DND-41 (cell line): ENCODE measurements at places on chromosomes 3 and 15.

DNA sequence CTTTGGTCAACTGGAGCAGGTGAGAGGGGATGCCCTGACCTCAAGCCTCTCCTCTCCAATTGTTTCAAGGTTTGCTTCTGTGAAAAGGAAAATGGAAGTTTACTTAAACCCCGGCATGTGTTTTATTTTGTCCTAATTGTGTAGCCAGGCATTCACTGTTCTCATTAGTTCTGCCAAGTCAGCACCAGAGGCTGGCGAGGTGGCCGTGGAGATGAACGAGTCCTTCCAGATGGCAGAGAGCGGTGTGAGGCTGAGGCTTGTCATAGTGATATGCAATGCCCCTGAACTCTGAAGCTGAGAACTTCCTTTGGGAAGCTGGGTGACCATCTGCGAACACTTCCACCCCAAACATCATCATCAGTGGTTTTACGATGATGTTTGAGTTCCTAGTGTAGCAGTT is 199.6 kb downstream of the TJP1 start:
- H3K36me3 ChIP-seq = no peaks in the 10 kb centered on the region
- DNase-seq = no peak
- H3K4me3 ChIP-seq = no peak overlapping the region
- H3K27me3 ChIP-seq = no peaks in the 10 kb centered on the region
- H3K4me1 ChIP-seq = no peaks in the 10 kb centered on the region

GRCh38 chr3:116390318-116390717 is 55.0 kb downstream of the LSAMP start:
- H3K36me3 ChIP-seq = no peaks in the 10 kb centered on the region
- H3K4me3 ChIP-seq = no peak overlapping the region
- no peak overlapping the region for H3K27ac ChIP-seq
- H3K4me1 ChIP-seq = no peaks in the 10 kb centered on the region
- H3K27me3 ChIP-seq = no peaks in the 10 kb centered on the region

DNA sequence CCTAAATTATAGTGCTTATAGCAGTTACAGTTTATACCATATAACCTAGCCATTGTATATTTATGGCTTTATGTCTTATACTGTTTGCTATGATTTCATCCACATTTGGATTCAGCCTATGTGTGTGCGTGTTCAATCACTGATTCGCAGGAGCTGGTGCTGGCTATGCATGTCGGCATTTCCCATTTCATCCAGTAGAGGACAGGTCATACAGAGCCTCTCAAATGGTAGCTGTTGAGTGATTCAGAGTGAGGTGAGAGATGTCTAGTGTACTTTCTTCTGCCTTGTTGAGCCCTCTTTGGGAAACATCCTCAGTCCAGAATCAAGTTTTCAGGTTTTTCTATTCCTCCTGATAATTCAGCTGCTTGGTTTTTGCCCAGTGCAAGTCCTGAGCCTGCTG is 76.1 kb downstream of the FRMD4B start:
- no peak overlapping the region for H3K27ac ChIP-seq
- H3K4me3 ChIP-seq = no peak overlapping the region
- DNase-seq = no peak
- H3K36me3 ChIP-seq = peaks cover 52% of the 10 kb centered on the region
- peaks cover 5% of the 10 kb centered on the region for H3K4me1 ChIP-seq
- no peaks in the 10 kb centered on the region for H3K27me3 ChIP-seq

GRCh38 chr3:29764603-29765254 is 483.9 kb downstream of the RBMS3 start:
- no peak for DNase-seq
- no peaks in the 10 kb centered on the region for H3K27me3 ChIP-seq
- no peaks in the 10 kb centered on the region for H3K4me1 ChIP-seq
- H3K27ac ChIP-seq = no peak overlapping the region
- no peak overlapping the region for H3K4me3 ChIP-seq
- no peaks in the 10 kb centered on the region for H3K36me3 ChIP-seq

DNA sequence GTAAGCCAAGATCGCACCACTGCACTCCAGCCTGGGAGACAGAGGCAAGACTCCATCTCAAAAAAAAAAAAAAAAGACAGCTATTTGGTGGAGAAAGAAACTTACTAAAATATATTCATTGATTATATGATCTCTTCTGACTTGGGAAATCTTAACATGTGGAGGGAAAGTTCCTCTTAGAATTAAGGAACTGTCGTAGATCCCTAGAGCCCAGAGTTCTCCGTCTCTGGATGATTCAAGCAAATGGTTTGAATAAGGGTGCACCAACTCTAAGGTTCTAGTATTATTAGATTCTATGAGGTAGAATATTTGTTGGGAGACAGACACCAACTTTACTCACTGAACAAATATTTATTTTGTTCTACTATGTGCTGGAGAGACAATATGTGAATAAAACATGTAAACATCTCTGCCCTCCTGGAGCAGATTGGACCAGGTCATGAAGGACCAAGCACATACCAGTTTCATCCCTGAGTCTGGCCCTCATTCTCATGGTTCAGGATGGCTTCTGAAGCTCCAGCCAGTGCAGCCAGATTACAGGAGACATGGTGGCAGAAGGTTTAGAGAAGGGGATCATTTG is 129.7 kb downstream of the MITF start:
- H3K27ac ChIP-seq = no peak overlapping the region
- H3K4me1 ChIP-seq = no peaks in the 10 kb centered on the region
- no peaks in the 10 kb centered on the region for H3K36me3 ChIP-seq

- no peak overlapping the region for H3K4me3 ChIP-seq
- H3K4me1 ChIP-seq = peaks cover 32% of the 10 kb centered on the region
- no peaks in the 10 kb centered on the region for H3K27me3 ChIP-seq
These were observed 87.8 kb upstream of the TSEN2 start for GRCh38 chr3:12396471-12396870.

DNA sequence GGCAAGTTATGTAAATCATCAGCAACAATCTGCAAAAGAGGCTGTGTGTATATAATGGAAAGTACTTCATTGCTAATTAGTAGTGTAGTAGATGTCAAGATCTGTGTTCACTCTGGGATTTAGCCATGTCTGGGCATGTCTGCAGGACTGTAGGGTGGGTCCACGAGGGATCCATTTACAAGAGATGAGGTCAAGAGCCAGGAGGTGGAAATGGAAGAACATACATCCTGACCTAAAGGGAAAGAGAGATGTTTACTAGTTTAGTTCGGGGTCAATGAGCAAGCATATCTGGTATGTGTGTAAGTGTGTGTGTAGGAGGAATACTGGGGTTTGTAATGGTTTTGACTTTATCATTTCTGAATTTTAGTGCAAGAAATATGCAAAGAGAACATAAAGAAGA is 171.5 kb upstream of the NANOGP8 start:
- H3K27me3 ChIP-seq = no peaks in the 10 kb centered on the region
- DNase-seq = no peak
- H3K36me3 ChIP-seq = no peaks in the 10 kb centered on the region

- peaks cover 23% of the 10 kb centered on the region for H3K27me3 ChIP-seq
- DNase-seq = no peak
- peaks cover 7% of the 10 kb centered on the region for H3K4me1 ChIP-seq
- no peak overlapping the region for H3K4me3 ChIP-seq
- no peak overlapping the region for H3K27ac ChIP-seq
- H3K36me3 ChIP-seq = no peaks in the 10 kb centered on the region
These were observed 3.9 kb downstream of the SCN5A start for GRCh38 chr3:38645601-38646000.

DNA sequence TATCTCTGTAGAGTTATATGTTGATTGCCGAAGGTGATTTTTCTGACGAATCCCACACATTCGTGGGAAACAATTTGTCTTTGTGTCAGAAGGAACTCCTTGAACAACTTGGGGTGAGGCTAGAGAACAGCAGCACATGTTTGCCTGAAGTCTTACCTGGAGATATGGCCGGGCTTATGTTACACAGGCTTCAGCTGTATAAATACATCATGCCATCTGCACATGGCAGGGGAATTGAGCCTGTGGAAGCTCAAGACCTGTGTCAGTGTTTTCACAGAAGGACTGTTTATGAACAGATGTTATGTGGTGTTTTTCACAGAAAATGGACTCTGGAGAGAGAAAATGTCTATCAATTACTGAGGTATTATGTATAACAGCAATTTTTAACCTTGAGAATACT is 203.6 kb upstream of the MDFIC2 start:
- H3K4me3 ChIP-seq = no peak overlapping the region
- no peak overlapping the region for H3K27ac ChIP-seq
- H3K36me3 ChIP-seq = no peaks in the 10 kb centered on the region
- peaks cover 12% of the 10 kb centered on the region for H3K27me3 ChIP-seq

GRCh38 chr15:82804575-82804949 is 1.3 kb downstream of the FSD2 start:
- DNase-seq = no peak
- H3K36me3 ChIP-seq = peaks cover 1% of the 10 kb centered on the region; the same call in 1 of the 2 replicates
- H3K4me3 ChIP-seq = no peak overlapping the region
- H3K27me3 ChIP-seq = peaks cover 10% of the 10 kb centered on the region

DNA sequence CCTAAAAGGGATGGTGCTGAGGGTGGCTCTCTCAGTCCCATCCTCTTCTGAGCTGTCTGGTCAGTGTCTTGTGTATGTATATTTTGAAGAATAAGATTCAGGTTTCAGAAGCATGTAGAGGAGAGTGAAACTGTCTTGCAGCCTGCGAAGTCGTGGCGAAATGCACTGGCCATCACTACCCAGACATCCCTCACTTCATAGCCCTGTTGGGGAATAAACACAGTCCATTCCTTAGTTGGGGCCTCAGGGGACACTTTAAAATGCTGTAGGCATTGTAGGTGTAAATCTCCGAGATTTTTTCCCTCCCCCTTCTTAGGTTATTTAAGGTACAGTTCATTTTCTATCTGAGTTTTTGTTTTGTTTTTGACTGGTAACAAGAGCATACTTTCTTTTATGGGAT is 93.8 kb downstream of the DNASE1L3 start:
- DNase-seq = no peak
- H3K4me1 ChIP-seq = no peaks in the 10 kb centered on the region
- no peaks in the 10 kb centered on the region for H3K27me3 ChIP-seq
- H3K4me3 ChIP-seq = no peak overlapping the region
- no peak overlapping the region for H3K27ac ChIP-seq

DNA sequence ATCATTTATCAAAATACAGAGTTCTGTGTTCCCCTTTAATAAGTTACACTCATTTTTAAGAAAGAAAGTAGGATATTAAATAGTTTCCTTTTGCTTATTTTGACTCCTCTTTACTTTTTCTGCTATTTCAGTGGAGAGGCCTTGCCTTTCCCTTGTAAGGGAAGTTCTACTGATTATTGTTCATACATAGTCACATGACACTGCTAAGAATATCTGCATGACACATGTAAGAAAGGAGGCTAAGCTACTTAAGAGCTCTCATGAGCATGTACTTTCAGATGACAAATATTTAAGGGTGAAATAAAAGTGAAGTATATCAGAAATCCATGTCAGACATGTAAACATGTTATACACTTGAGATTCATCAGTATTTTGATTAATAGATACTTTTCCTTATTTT is 39.0 kb downstream of the MYRIP start:
- peaks cover 8% of the 10 kb centered on the region for H3K27me3 ChIP-seq
- H3K4me1 ChIP-seq = no peaks in the 10 kb centered on the region
- no peak overlapping the region for H3K4me3 ChIP-seq

GRCh38 chr3:70889162-70890019 is 577.0 kb upstream of the MDFIC2 start:
- H3K36me3 ChIP-seq = no peaks in the 10 kb centered on the region
- DNase-seq = no peak
- H3K4me1 ChIP-seq = no peaks in the 10 kb centered on the region
- H3K27ac ChIP-seq = no peak overlapping the region
- H3K27me3 ChIP-seq = no peaks in the 10 kb centered on the region

- H3K4me3 ChIP-seq = no peak overlapping the region
- H3K27ac ChIP-seq = no peak overlapping the region
- no peaks in the 10 kb centered on the region for H3K4me1 ChIP-seq
These were observed 146.5 kb downstream of the FNDC3B start for GRCh38 chr3:172185907-172186306.

DNA sequence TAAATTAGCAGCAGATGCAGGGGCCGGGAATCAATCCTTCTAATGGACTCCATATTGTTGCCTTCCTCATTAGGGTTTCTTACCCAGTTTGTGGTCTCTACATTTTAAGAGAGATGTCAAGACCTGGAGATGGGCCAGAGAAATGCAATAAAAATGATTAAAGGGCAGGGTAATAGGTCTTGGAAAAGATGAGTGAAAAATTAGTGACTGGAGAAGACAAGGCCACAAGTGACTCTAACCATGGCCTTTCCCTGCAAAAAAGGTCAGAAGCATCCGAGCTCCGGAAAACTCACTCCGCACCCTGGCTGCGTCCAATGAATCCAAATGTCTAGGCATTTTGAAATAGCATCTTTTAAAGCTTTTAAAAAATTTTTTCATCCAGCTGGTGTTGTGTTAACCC is 152.8 kb downstream of the ARRDC4 start:
- no peaks in the 10 kb centered on the region for H3K27me3 ChIP-seq
- peaks cover 15% of the 10 kb centered on the region for H3K4me1 ChIP-seq
- H3K27ac ChIP-seq = no peak overlapping the region

DNA sequence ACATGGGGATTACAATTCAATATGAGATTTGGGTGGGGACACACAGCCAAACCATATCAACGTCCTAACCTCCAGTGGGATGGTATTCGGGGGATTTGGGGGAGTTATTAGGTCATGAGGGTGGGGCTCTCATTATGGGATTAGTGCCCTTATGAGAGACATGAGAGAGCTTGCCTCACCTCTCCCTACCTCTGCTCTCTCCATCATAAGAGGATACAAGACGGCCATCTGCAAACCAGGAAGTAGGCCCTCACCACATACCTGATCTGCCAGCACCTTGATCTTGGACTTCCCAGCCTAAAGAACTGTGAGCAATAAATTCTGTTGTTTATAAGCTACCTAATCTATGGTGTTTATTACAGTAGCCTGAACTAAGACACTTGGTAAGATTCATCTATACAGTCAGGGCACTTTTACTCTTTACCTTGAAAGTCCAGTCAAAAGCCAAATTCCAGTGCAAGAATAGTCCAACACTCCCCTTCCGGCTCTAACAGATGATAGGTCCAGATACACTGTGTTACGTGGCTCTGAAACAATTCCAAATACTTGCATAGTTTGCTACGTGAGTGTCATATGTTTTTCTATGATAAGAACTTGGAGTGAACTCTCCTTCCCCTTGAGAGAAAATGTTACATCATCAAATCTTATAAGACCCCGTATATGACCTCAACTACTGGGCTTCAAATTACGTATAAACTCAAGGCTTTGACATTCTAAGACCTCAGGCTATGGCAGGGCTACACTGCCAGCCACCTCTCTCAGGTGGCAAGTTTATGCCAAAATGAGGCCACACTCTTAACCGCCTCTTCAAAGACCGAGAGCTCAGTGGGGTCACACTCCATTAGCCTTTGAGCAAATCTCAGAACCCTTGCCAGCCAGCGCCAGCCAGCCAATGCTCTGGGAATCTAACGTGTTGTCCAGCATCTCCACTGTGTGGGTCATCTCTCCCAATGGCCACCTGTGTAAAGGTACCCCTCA is 129.9 kb downstream of the XXYLT1 start:
- no peak overlapping the region for H3K27ac ChIP-seq
- no peak overlapping the region for H3K4me3 ChIP-seq
- 0 out of 2 replicates have a peak, but pooled peaks cover 7% of the 10 kb centered on the region for H3K36me3 ChIP-seq
- no peaks in the 10 kb centered on the region for H3K27me3 ChIP-seq
- DNase-seq = no peak

- no peaks in the 10 kb centered on the region for H3K27me3 ChIP-seq
- H3K4me3 ChIP-seq = no peak overlapping the region
- H3K4me1 ChIP-seq = 0 out of 2 replicates have a peak, but pooled peaks cover under 1% of the 10 kb centered on the region
- peaks cover 57% of the 10 kb centered on the region for H3K36me3 ChIP-seq
- no peak overlapping the region for H3K27ac ChIP-seq
These were observed 15.7 kb downstream of the OXNAD1 start for GRCh38 chr3:16280671-16281070.

- H3K4me1 ChIP-seq = no peaks in the 10 kb centered on the region
- H3K4me3 ChIP-seq = no peak overlapping the region
- H3K27ac ChIP-seq = no peak overlapping the region
- H3K36me3 ChIP-seq = no peaks in the 10 kb centered on the region
- no peaks in the 10 kb centered on the region for H3K27me3 ChIP-seq
These were observed 204.2 kb upstream of the COL8A1 start for GRCh38 chr3:99434190-99434589.
